ENCODE measurements at places on chromosomes 2 and 18.

DNA sequence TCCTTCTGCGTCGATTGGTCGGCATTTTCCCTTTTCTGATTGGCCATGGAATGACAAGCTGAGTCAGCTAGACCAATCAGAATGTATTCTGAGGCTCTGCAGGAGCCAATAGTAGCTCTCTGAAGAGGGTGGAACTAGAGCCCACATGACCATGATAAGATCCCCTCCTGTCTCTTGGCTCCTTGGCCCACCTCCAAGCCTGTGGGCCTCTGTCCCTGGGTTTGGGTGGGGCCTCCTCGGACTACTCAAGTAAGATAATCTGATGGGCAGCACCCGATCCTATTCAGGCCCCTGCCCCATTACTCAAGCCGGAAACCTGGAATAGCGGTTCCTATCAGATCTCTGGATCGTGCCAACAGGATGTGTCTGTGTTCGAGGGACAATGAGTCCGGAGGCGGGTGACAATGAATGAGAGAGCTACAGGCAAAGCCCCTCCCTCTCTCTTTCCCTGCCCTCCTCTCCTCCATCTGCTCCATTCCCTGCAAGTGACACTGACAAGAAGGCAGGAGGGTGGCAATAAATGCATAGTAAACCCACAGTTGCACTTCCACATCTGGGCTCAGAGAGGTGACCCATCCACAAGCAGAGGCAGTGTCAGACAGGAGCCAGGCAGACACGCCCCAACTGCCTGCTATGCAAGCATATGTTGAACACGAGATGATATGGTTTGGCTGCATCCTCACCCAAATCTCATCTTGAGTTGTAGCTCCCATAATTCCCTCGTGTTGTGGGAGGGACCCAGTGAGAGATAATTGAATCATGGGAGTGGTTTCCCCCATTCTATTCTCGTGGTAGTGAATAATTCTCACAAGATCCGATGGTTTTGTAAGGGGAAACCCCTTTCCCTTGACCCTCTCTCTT is 114.7 kb downstream of the TNS1 start:
- no peaks in the 10 kb centered on the region for H3K36me3 ChIP-seq
- H3K27me3 ChIP-seq: no peaks in the 10 kb centered on the region
- H3K27ac ChIP-seq: no peak overlapping the region
- no peaks in the 10 kb centered on the region for H3K4me1 ChIP-seq
- H3K4me3 ChIP-seq: no peak overlapping the region
- no peak for DNase-seq

DNA sequence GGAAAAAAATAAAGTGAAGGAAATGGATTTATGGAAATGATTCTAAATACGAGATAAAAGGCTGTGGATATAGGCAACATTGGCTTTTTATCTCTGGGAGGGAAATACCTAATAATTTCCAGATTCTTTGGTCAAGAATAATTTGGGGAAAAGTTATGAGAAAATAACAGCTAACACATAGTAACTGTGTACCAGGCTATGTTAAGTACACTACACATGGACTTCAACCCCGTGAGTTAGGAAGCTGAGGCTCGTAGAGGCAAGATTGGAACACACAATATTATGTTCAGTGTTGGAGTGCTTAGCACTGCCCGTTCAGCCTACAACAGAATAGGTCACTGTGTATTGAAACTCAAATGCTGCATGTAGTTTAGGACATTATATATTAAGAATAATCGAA is 34.3 kb upstream of the GPD2 start:
- peaks cover 16% of the 10 kb centered on the region for H3K4me1 ChIP-seq
- no peaks in the 10 kb centered on the region for H3K36me3 ChIP-seq
- no peaks in the 10 kb centered on the region for H3K27me3 ChIP-seq
- no peak overlapping the region for H3K4me3 ChIP-seq
- DNase-seq: no peak

- no peaks in the 10 kb centered on the region for H3K4me1 ChIP-seq
- H3K27me3 ChIP-seq: no peaks in the 10 kb centered on the region
- no peak overlapping the region for H3K4me3 ChIP-seq
- no peaks in the 10 kb centered on the region for H3K36me3 ChIP-seq
- no peak for DNase-seq
These were observed 7.4 kb upstream of the MTERF4 start for GRCh38 chr2:241109210-241110088.

DNA sequence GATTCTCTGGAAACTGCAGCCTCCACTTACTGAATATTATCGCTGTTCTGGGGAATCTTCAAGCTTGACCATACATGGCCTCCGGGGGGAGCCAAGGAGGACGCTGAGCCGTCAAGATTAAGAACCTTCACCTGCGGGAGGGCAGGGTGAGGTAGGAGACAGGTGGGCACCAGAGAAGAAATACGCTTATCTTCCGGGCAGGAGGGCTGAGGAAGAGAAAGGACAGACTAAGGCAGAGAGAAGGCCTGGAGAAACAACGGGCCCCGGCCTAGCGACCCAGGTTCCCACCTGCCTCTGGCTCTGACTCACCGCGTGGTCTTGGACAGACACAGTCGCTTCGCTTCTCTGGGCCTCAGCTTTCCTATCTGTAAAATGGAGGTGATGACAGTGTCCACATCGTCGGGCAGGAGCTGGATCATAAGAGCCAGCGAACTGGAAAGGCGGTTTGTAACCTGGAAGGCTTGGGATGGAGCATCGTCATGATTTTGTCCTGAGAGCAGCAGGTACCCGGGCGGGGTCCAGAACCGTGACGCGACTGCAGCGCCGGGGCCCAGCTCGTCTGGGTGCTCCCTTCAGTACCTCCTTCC is 659 bp downstream of the ZNF142 start:
- peaks cover 6% of the 10 kb centered on the region for H3K4me1 ChIP-seq
- DNase-seq: peak; percentile 82
- peaks cover 4% of the 10 kb centered on the region for H3K36me3 ChIP-seq
- H3K4me3 ChIP-seq: peak overlapping the region; percentile 80

All from Caco-2 (cell line).